ENCODE measurements at places on chromosomes 2 and 18.

DNA sequence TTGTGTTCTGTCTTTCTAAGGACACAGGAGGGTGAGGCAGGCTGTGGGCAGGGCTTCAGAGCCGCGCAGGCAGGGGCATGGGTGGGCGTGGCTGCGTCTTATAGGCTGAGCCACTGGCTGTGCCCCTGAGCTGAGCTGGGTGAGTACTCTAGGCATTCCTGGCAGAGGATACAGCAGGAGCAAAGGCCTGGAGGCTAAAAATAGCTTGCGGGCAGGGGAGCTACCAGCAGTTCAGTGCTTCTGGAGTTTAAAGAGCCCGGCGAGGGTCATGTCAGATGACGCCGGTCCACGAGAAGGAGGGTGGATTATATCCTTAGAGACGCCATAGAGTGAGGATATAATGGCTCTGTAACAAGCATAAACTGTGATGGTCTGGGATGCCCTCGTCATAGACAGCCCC, 31.5 kb upstream of the PDIA6 start:
- no peak for DNase-seq

GRCh38 chr18:48785091-48785614, 165.6 kb downstream of the SMAD7 start:
- DNase-seq, result no peak

- no peak for DNase-seq
These were observed 8.7 kb upstream of the KIAA2012 start for GRCh38 chr2:202064171-202064880.

DNA sequence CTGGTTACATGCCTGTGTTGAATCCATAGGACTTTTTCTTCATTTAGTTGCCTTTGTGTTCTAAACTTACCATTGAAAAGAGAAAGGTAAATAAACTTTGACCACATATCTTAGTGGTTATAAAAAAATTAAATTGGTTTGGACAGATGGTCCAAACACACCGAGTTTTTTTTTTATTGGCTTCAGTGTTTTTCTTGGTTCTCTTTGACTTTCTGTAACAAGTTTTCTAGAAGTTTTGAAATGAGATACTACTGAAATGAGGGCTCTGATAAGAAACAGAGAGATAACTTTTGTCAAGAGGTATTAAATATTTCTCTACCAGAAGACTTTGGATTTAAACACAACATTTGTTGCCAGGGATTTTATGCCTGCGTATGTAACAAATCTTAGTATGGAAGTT, 20.7 kb downstream of the SPTBN1 start:
- no peak for DNase-seq

- DNase-seq, result no peak
These were observed 91.7 kb downstream of the MDH1 start for GRCh38 chr2:63680455-63680854.
